ENCODE measurements at places on chromosomes 11 and 22.

DNA sequence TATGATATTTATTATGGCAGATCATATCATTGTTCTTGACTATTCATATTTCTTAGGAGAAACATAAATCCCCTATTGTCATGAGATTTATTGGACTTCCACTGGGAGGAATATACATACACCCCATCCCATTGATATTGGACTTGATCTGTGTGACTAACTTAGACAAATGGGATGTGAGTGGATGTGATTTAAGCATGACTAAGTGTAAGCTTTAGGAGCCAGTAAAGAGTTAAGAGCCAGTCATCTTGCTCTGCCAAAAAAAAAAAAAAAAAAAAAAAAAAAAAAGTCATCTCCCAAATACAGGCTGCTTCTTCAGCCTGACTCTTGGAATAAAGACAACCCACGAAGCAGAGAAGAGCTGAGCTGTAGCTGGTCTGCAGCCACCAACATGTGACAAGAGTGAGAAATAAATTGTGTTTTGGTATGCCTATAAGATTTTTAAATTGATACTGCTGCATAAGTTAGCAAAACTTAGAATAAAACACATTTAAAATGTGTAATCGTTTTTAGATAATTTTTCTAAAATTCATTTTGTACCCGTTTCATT, 595.0 kb upstream of the LRRC4C start:
- no peak for DNase-seq

DNA sequence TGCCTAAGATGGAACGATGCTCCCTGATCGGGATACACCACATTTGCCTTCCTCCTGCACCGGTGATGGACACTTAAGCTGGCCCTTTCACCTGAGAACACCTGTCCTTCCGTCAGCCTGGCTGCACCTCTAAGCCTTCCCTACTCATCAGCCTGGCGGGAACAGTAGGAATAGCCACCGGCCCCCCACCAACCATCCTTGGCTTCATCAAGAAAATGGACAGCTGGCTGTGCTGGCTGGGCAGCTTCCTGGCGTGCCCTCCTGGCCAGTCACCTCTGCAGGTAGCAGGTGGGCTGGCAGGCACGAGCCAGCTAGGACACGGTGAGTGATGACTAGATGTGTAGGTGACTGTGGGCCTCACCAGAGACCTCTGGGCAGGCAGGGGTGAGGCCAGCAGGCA, 142.8 kb downstream of the CTTN start:
- DNase-seq = no peak

DNA sequence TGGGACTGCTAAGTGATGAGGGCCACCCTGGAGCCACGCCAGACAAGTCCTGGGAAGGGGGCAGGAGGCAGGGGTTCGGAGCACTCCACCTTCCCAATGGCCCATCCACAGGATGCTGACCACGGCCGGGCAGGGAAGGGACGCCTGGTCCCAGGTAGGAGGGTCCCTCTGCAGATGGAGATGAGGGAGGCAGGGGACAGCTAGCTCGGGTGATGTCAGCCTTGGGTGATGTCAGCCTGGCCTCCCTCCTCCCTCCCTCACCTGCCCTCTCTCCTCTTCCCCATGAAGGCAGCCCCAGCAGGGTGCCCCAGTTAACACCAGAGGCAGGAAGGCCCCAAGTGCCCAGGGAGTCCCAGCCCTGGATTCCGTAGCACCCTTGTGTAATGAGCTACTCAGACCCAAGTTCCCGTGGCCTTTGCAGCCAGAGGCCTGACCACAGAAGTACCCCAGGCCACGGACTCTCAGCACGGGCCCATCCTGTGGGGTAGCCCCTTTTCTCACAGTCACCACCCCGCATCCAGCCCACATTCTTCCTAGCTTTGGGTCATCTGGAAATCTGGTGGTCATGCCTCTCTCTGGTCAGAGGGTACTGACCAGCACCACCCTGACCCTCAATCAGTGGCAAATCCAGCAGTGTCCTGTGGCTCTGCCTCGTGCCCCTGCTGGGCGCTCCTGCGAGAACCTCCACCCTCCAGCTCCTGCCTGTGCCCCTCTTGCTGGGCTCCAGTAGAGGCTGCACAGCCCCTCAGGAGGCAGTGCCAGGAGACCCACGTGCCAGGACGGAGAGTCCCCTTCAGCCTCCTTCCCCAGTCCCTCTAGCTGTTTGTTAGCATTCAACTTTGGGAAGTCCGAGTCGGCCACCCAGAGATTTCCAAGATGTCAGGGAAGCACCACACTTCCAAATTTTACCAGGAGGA, 47.4 kb downstream of the SHANK2 start:
- no peak for DNase-seq

DNA sequence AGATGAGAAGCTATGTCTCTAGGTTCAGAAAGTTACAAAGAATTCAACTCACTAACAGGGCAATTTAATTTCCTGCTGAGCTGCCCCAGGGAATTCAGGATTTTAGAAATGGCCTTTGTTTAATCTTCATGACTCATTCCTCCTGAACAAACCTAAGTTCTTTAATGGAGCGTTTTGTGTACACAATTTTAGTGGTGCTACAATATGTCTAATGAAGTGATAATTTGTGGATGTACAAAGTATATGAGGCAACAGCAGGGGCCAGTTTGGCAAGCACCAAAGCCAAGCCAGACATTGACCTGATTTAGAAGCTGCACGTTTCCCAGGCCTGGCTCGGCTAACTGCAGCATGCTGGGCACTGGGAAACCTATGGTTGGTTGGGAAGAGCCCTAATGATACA, 34.4 kb upstream of the HEPHL1 start:
- no peak for DNase-seq

GRCh38 chr11:118061586-118062125, 15.2 kb upstream of the TMPRSS4 start:
- DNase-seq = no peak

DNA sequence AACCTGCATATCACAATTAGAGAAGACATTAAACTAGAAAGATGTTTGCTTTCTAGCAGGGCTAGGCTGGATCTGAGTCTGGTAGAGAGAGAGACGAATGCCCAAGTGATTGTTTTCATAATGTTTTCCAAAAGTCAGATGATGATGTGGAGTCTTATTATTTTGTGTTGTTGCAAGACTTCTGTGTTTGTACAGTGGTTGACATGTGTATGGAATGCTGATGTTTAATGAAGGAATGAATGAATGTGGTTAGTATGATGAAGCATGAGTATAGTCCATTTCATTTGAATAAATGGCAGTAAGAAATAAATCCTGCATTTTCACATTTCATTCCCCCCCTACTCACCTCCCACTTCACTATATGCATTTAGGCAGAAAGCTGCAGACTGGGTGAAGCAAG, 69.6 kb downstream of the PPP2R1B start:
- DNase-seq = no peak

GRCh38 chr11:47784785-47785381, 17.7 kb upstream of the FNBP4 start:
- DNase-seq = no peak

DNA sequence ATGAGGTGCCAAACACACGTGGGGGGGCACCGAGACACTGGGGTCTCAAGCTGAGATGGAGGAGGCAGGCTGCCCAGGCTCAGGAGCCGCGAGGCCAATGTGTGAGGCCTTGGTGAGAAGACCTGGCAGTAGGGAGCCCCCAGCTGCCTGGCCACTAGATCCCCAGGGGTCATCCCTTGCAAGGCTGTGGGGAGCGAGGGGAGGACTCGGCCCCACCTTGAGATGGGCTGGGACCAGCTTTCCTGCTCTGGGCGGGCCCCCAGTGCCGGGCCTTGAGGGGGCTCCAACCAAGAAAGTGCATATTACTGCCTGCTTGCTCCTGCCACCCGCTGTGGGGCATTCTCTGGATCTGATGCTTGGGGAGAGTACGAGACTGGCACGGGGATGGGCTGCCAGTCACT, 107.0 kb downstream of the CTTN start:
- DNase-seq = no peak

- DNase-seq = no peak
Measured at GRCh38 chr11:58832056-58832645, 12.4 kb downstream of the GLYATL2 start.

DNA sequence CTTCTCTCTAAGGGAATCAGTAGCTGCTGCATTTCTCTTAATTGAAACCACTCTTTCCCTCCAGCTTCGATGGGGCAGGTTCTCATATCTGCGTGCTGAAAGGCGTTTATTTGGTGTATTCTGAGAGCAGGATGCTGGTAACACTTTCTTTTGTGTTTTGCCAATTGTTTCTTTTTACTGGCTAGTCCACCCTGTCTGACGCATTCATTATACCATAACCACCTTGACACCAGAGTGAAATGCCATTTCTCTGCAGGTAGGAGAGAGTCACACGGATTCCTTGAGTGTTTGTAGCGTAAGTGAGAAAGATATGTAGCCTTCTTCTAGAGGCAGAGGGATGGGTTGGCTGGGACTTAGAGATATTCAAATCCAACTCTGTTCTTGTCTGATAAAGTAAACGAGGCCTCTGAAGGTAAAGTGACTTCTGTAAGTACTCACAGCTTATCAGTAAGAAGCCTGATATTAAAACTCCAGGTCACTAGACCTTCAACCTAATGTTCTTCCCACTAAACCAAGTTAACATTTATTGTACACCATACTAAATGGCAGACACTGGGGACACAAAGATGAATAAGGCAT, 21.4 kb downstream of the CD44 start:
- peak; percentile 38 for DNase-seq

- DNase-seq = no peak
Measured at GRCh38 chr22:47612311-47612910, 850.0 kb downstream of the TBC1D22A start.

- DNase-seq = no peak
Measured at GRCh38 chr11:131666617-131667016, 296.2 kb downstream of the NTM start.

DNA sequence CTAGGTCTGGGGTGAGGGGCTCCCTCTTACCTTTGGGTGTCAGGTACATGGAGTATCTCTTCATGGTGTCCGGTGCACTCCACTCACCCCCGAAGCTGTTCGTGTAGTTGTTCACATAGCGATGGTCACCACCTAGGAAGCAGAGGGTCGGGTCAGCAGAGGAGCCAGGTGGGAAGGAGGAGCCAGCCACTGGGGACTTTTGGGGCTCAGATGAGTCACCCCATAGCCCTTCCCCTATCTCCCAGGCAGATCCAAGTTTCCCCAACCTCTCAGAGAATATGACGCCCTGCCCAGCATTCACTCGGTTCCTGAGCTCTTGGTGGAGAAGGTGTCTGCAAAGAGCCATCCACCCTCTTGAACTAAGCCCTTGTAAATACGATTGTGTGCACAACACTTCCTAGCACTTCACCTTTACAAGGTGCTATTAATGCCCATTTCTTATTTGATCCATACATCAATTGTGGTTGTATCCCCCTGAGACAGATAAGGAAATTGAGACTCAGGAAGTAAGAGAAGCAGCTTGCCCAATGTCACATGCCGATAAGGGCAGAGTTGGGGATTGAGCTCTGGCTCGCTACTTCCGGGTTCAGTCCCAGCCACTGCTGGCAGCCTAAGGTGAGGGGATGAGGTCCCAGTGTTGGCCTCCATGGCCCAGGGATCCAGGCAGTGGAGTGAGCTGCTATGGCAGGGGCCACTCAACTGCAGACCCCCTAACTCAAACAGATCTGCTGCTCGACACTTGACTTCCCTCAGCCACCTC, 14.8 kb downstream of the TRIM29 start:
- DNase-seq = no peak

DNA sequence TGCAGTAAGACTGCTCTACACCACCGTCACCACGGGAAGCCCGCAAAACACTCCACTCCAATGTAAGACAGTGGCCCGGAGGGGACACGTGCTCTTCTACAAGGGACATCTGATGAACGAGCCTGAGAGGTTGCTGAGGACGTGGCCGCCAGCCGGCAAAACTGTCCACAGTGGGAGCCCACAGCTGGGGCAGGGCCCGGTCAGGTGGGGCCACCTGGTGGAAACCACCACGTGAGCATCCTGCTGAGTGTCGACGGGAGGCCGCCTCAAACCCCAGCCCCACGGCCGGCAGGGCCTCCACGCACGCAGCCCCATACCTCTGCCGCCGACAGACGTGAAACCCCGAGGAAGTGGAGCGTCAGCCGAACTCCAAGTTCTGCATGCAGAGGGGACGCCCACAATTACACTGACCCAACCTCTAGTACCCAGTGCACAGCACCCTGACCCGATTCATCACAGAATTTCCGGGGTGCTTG, 42.6 kb downstream of the BRD1 start:
- peak; percentile 7 for DNase-seq

DNA sequence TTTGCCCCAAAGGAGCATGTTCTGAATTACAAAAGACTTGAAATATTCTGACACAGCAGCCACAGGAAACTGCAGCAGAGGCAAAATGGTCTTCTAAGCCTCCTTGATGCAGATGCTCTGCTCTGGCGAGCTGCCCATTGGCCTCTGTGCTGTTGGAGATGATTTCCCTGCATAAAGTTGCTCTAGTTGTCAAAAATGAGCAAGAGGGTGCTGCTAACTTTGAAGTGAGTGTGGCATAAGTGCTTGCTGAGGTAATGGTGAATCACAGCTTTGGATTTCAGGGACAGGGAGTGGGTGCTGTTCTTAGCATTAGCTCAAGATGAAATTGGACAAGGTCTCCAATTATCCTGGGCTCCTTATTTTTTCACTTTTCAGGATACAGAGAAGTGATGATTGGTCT, 435.4 kb downstream of the TMEM135 start:
- DNase-seq = no peak

GRCh38 chr11:130022799-130023198, 20.2 kb upstream of the PRDM10 start:
- DNase-seq = no peak

DNA sequence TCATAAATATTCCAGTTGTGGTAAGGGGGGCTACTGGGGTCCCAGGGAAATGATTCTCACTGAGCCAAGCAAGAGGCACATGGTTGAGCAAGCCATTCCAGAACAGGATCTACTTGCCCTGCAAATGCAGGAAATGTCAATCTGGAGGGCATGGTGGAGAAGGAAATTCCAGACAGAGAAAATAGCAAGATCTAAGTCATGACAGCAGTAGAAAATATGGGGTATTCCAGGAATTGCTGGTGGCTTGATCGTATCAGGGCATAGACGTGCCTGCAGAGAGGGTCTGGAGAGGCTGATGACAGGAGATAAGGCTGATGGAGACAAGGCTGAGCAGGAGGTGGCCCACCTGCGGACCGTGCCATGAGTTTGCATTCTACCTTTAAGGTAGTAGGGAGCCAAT, 566.3 kb upstream of the CADM1 start:
- no peak for DNase-seq

- DNase-seq = no peak
Measured at GRCh38 chr11:65278356-65278755, 16.6 kb downstream of the POLA2 start.

DNA sequence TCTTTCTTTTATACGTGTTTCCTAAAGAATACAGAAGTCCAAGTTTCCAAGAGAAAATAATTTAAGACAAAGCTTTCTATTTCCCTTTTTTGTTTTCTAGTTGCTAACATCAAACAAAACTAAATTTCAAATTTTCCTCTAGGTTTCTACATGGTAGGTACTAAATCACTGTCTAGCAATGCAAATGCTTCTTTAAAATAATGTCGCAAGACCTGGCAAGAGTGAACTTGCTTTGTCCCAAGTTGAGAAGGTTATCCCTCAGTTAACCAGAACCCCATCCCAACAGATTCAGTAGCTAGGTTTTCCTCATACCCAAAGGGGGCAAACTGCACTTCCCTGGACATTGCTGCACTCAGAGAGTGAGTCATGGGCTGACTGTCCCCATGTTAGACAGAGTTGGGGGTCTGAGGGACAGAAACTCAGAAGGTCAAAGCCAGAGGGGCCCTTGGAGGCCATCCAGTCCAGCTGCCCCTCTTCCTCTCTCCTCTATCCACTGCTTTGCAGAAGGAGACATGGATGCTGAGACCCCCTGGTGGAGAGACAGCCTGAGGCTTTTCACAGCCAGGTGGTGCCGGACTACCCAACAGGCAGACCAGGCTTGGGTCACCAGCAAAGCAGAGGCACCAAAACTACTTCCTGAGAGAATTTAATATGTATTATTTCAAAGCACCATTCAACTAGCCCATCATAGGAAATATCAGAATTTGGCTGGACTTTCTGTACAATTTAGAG, 23.1 kb downstream of the OR2AT4 start:
- no peak for DNase-seq

All from CD4-positive, alpha-beta T cell treated with Interleukin-4 for 1 hour (primary cell).